ENCODE measurements at places on chromosomes 6 and 20. TPM values are rescaled to one million over a fixed set of nuclear protein-coding genes. Genes with fewer than 3 reads are reported as not detected.

Gene PCMT1
- polyA plus RNA-seq, result 164 TPM

Gene DEFB128
- not detected for polyA plus RNA-seq

Gene EDN3
- 9.1 TPM for polyA plus RNA-seq

Gene PREX1
- polyA plus RNA-seq, result 86.5 TPM

Gene SPEF1
- 9.7 TPM for polyA plus RNA-seq

Gene BMP6
- 18.6 TPM for polyA plus RNA-seq

Gene CFB
- 1.6 TPM for polyA plus RNA-seq

Gene FAM83B
- not detected for polyA plus RNA-seq

Gene GSTA3
- not detected for polyA plus RNA-seq

Gene GRM1
- polyA plus RNA-seq, result 6.7 TPM

Gene RPS6KA2
- 33.3 TPM for polyA plus RNA-seq

Gene SIRPB2
- 1.3 TPM for polyA plus RNA-seq

Gene SCRT2
- 9.8 TPM for polyA plus RNA-seq

Gene THBS2
- 44.3 TPM for polyA plus RNA-seq

Gene PTK6
- polyA plus RNA-seq, result 2.1 TPM

Gene SSTR4
- 0.59 TPM for polyA plus RNA-seq

Gene ECT2L
- 0.54 TPM for polyA plus RNA-seq

Gene MCHR2
- polyA plus RNA-seq, result 0.19 TPM

Gene ANKS1A
- polyA plus RNA-seq, result 53.6 TPM

Gene ISM1
- polyA plus RNA-seq, result 9.2 TPM
